ENCODE measurements at places on chromosomes 2 and 18. TPM values are rescaled to one million over a fixed set of nuclear protein-coding genes. Genes with fewer than 3 reads are reported as not detected.

- ATAC-seq, result no peak
Observed at GRCh38 chr18:66687635-66688034, 83.7 kb upstream of the CDH19 start.

The VSNL1 gene
- 65.6 TPM for total RNA-seq

DNA sequence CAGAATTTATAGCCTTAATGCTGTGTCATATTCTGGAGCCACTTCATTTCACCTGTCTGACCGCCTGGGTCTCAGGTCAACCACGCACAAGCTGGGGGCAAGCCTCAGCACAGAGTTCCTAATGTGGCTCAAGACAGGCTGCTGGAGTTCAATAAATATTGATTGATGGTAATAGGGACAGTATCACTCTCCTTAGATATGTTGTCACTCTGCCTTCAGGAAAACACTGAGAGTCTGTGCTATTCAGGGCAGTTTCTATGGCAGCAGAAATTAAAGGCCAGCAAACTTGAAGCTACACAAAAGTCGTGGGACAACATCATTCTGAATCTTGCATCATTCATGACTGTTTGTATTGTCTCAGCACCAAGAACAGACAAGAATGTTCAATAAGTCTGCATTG, 696.1 kb downstream of the METTL4 start:
- no peak for ATAC-seq

The CFAP65 gene
- total RNA-seq, result not detected

DNA sequence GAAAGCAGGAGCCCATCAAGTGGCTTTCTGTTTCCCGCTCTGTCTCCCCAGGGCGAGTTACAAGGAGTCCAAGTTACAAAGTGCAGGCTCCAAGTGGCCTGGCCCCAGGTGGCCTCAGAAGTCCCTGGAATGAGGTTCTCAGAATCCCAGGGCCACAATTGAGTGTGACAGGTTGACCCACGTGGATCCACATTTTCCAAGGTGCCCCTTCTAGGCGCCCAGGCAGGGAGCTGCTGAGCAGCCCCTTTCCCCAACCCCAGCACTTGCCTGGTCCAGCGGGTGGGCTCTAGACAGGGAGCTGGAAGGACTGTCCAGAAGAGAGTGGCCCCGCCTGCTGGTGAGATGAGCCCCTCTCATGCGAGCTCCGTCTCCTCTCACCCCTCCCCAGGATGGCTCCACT, 253.4 kb downstream of the CYP26B1 start:
- no peak for ATAC-seq

DNA sequence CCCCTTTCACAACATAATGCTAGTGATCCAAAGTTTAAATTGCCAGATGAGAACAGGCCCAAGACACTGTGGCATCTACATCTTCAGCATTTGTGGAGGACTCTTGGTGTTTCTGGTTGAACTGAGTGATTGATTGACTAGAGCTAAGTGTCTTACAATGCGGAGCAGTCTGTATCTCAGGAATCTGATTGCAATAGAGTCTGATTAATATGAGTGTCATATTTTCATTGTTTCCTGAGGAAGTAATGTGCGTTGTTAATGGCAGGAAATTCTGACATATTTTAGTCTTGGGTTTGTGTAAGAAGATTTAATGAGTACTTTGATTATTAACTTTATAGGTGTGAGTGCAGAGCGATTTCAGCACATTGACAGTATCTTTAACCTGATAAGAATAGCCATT, 82.0 kb upstream of the PROKR1 start:
- ATAC-seq, result no peak

GRCh38 chr18:13096232-13096631, 105.1 kb downstream of the CEP192 start:
- no peak for ATAC-seq

DNA sequence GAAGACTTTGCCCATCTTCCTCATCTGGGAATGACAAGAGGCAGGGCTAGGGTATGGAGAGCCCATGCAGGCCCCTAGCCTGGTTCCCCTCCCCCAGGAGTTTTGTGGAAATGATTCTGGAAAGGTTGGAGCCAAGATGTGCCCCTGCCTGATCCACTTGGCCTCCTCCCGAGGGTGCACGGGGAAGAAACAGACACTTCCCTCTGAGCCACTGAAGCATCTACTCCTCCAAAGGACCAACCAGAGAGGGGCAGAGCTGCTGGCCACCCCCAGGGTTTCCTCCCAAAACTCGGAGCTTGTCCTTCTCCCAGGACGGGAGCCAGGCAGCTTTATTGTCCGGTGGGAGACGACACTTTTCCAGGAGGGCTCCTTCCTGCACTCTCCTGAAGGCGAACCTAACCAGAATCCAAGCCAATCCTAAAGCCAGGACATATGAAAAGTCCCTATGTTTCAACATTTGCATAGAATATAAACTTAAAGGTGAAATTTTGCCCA, 149.2 kb upstream of the COPS8 start:
- no peak for ATAC-seq

DNA sequence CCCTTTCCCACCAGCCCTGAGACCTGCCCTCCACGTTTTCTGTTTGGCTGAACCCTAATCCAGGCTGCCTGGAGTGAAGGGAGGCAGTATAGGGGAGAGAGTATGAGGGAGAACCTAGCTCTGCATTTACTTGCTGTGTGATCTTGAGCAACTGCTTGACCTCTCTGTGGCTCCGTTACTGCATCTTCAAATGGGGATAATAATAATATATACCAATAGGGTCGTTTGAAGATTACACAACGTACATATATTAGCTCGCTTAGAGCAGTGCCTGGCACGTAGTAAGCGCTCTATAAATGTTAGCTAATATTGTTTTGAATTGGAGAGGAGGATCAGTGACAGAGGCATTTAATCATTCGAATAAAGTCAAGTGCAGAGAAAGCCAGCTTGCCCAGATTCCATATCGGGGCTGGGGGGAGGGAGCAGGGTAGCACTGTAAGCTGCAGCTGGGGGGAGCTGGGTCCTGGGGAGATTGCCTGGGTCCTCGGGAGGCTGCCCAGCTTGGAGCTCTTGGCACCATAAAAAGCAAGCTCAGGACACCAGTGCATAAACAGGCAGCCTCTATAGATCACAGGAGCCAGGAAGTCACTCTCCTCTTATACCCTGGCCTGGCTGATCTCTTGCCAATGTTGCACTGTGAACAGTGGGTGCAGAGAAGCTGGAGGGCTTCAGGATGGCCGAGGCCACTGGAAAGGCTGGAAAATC, 19.1 kb downstream of the KCNK3 start:
- no peak for ATAC-seq

The FNDC4 gene
- 8.5 TPM for total RNA-seq

- no peak for ATAC-seq
Observed at GRCh38 chr2:182368446-182368845, 58.4 kb downstream of the PDE1A start.

GRCh38 chr2:129914538-129915302, 64.7 kb upstream of the RAB6C start:
- ATAC-seq, result no peak

GRCh38 chr18:519019-519879, 18.7 kb upstream of the COLEC12 start:
- ATAC-seq, result no peak

DNA sequence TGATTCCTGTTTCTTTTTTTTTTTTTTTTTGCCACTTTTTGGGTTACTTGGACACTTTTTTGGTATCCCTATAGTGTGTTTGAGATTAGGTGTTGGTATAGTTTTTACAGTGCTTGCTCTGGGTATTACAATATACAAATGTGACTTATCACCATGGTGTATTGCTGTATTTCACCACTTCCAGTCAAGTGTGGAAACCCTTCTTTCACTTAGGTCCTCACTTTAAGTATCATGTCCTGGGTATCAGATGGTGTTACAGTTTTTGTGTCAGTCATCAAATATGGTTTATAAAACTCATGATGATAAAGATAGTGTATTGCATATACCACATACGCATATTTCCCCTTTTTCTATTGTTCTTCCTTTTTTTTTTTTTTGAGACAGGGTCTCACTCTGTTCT, 1.8 kb downstream of the ATP9B start:
- ATAC-seq, result no peak

GRCh38 chr2:41880561-41881243, 167.1 kb upstream of the PKDCC start:
- no peak for ATAC-seq

- ATAC-seq, result no peak
Observed at GRCh38 chr2:118231759-118232158, 143.5 kb downstream of the INSIG2 start.

- no peak for ATAC-seq
Observed at GRCh38 chr2:192379736-192380135, 185.0 kb upstream of the TMEFF2 start.

GRCh38 chr2:207502577-207503198, 27.1 kb upstream of the CREB1 start:
- ATAC-seq, result no peak

DNA sequence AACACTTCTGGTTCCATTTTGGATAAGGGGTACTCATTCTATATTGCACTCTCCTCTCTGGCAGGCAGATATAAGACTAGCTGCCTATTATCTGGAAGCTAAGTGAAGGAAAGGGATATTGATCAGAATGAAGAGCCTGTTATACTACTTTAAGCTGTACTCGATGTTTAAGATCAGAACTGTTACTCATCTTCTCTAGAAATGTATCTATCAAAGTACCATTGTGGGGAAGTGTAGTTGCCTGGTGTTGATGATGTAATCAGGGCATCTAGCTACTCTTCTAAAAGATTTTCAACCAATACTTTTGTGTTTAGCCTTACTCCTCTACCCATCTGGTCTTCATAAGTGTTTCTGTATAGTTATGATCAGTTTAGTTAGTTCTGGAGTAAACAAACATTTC, 5.8 kb downstream of the CAMKMT start:
- ATAC-seq, result no peak

- peak; percentile 78 for ATAC-seq
Observed at GRCh38 chr2:216371721-216372702, at the start of gene MARCHF4. Gene MARCHF4 (minus strand): TSS chr2:216372483. CDS start chr2:216370260, 2,223 bp downstream.

DNA sequence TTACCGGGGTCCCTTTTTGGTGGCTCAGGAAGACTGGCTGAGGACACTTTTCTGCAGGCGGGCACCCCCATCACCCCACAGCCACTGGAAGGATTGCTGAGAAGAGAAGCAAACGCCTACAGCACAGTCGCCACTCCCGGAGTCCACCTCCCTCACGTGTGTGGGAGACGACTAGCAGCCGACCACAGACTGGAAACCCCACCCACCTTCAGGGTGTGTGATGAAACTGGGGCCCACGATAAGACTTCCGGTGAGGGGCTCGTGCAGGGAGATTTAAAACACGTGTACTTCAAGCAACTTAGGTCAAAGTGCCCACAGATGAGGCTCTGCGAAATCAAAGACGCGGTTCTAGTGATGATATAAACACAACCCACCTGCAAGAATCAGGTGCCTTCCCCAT, 26.3 kb downstream of the MBP start:
- ATAC-seq, result no peak

DNA sequence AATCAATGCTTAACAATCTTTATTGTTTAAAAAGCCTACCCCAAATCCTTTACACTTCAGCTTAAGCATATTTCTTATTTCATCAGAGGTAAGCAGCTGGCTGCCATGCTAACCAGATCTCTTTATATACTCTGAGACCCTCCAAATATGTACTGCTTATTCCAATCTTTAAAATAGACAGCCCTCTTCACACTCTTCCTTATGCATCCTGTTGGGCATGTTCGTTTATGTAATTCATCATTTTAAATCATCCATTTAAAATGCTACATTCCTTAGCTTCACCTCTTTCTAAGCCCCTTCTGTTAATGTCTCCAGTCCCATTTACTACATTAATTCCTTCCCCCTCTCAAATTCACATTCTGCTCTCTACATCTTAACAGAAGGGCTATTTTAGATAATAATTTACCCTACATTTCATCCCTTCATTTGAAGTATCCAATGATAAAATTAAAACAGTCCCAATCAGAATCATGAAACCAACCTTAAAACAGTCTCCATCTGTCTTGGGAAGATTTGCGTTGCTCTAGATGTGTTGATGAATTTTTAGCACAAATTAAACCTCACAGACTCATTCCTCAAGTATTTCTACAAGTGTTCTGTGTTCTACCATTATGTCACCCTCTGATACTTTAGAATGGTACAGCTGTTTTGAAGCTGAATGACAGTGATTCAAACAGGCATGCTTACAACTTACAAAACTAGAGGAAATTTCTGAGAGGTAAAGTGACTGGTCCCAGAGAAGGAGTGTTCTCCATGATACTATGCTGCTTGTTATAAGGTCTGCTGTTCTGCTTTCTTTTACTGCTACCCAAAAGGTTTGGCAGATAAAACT, 59.1 kb downstream of the ZNF385B start:
- ATAC-seq, result no peak

DNA sequence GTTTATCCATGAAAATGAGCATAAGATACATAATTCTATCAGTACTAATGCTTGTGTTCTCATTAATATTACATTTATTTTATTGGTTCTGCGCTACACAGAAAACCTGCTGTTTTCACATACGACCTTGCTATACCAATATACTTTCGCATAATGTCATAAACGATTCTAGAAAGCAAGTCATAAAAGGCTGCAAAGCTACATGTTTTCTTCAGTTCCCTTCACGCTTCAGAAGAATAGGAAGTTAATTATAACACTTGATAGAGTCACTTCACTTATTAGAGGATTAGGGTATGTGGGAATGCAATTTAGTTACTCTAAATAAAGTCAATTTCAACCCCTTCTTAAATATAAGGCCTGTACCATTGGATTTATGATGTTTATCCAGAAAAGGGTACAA, 29.0 kb downstream of the PSME4 start:
- no peak for ATAC-seq

DNA sequence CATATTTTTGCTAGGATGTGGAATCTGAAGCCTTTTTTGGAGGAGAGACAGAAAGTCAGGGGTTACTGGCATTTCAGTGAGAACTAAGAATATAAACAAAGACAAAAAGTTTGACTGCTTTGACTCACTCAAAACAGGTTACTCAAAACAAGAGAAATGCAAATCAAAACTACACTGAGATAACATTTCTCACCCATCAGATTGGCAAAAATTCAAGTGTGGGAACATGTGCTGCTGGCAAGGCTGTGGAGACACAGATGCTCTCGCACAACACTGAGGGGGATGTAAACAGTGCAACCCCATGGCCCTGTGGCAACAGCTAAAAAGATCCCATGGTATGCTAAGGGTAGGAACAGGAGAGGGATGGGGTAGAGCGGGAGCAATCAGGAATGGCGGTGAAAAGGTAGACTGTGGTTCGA, 86.6 kb downstream of the DTNB start:
- ATAC-seq, result no peak

DNA sequence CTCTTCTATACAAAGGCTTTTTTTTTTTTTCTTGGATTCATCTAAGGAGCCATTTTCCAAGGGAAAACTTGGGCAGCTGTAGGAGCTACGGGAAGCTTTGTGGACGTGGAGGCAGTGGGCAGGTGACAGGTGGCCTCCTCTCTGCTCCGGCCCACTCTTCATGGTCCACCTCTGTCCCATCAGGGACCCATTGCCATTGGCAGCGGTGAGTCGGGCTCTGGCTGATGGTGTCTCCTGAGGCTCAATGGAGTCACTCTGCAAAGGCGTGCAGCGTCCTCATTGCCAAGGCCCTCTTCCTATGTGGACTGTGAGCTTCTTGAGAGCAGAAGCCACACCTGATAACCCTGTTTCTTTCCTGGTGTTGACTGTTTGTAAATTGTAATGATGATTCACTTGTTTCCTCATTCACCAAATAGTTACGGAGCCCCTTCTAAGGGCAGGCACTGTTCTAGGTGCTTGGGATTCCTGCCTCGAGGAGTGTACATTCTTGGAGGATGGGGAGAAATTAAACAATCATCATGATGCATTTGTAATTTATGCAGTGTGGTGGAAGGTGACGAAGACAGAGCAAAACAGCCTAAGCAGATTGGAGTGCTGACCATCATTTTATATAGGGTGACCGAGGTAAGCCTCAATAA, 240.3 kb upstream of the HS6ST1 start:
- ATAC-seq, result no peak

The TPRKB gene
- total RNA-seq, result 28.3 TPM

The SCN1A gene
- total RNA-seq, result not detected
